Activated naive CD4-positive, alpha-beta T cell treated with anti-CD3 and anti-CD28 coated beads for 36 hours (primary cell): ENCODE measurements at places on chromosomes 5 and 9.

DNA sequence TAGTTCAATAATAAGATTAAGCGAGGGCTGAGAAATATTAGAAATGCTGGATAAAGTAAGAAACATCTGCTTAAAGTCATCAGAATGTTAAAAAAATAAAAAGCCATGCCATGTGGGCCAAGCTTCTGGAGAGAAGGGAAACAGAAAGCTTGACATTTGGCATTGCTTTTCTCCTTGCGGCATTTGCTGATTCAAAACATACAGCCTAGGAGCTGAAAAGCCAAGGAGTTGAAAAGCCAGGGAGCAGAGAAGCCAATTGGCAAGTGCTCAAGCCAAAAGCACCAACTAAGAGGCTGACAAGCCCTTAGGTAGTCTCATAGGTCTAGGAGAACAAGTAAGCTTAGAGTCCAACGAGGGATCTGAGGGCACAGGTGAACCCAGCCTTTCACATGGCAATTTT is 754.3 kb downstream of the TLE4 start:
- no peaks in the 10 kb centered on the region for H3K36me3 ChIP-seq
- H3K4me3 ChIP-seq: no peak overlapping the region
- no peaks in the 10 kb centered on the region for H3K27me3 ChIP-seq
- no peak overlapping the region for H3K27ac ChIP-seq

DNA sequence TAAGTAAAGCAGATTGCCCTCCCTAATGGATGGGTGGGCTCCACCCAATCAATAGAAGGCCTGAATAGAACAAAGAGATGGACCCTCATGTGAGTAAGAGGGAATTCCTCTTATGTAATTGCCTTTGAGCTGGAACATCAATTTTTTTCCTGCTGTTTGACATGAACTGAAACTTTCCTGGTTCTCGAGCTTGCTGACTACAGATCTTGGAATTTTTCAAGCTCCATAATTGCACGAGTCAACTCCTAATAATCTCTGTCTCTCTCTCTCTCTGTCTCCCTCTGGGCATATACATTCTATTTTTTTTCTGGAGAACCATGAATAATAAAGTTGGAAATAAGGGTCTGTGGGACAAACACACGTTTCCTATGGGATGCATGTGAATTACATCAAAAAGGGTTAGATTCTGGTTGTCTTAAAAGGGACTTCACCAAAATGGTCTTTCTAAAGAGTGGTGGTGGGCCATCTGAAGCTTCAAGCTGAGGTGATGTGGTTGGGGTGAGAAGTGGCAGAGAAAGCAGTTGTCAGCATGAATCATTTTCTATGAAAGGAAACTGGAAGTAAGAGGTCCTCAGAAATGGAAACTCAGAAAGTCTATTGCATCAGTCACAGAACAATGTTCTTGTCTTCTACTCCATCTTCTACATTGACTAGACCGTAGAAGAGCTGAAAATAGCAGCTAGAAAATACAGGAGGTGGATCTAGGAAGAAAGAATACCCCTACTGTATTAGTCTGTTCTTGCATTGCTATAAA is 47.0 kb upstream of the HOMER1 start:
- peak; percentile 62 for DNase-seq
- no peaks in the 10 kb centered on the region for H3K27me3 ChIP-seq
- H3K4me3 ChIP-seq: peak overlapping the region; percentile 4
- H3K4me1 ChIP-seq: peaks cover 40% of the 10 kb centered on the region

DNA sequence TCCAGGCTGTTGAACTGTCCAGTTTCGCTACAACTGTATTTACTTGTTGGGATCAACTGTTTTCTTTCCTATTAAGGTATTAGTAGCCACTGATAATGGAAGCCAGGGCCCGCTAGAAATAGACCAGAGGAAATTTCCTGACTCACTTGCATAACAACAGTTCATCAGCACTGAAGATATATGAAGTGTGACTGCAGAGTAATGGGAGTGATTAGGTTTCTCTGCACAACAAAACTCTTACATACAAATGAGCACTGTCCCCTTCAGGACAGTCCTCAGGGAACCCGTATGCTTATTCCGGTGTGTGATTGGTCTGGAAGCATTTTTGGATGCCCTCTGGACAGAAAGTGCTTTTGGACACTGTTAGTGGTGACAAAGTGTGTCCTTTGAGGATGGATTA is 55.3 kb downstream of the LIX1 start:
- no peaks in the 10 kb centered on the region for H3K36me3 ChIP-seq
- DNase-seq: no peak
- H3K27ac ChIP-seq: no peak overlapping the region
- H3K4me3 ChIP-seq: no peak overlapping the region
- no peaks in the 10 kb centered on the region for H3K27me3 ChIP-seq

DNA sequence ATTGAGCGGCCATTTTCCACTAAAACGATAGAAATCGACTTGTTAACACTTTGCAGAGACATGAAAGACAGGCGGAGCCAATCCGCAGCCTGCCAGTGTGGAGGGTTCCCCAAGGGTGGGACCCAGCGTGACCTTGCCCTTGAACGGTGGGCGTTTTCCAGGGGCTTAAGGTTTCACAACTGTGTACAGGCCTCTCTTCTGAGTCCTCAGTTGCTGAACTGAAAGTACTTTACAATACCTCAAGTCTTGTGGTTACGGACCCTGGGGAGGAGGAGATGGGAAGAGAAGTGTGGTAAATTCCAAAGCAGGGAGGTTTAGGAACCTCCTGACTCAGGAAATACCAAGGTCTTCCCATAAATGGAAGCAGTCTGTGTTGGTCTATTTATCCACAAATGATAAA is 68.2 kb upstream of the CKMT2 start:
- no peaks in the 10 kb centered on the region for H3K27me3 ChIP-seq
- no peak for DNase-seq
- H3K36me3 ChIP-seq: no peaks in the 10 kb centered on the region
- H3K4me3 ChIP-seq: no peak overlapping the region
- peaks cover 3% of the 10 kb centered on the region for H3K4me1 ChIP-seq

DNA sequence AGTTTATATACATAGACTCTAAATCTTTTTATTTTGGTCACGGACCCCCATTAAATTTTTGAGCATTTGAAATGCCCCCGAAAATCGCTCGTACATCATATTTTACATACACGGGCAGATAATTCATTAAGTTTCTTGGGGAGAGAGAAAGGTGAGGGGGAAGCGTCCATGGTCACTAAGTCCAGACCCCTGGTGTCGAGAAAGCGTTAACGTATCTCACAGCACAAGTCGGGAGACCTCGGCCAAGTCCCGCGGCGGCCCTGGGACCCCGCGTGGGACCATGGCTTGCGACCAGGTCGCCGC is 794 bp downstream of the PTBP3 start:
- H3K27ac ChIP-seq: peak overlapping the region; percentile 89
- no peak for DNase-seq
- peak overlapping the region; percentile 86 for H3K4me3 ChIP-seq
- H3K27me3 ChIP-seq: no peaks in the 10 kb centered on the region

GRCh38 chr9:126860077-126860756 is at the start of gene ZBTB34:
Gene ZBTB34 (plus strand): TSS chr9:126860639. CDS start chr9:126879400, 18,761 bp downstream.
- peaks cover 1% of the 10 kb centered on the region for H3K36me3 ChIP-seq
- H3K4me1 ChIP-seq: peaks cover 20% of the 10 kb centered on the region
- H3K4me3 ChIP-seq: peak within 1 kb of the TSS; percentile 81

DNA sequence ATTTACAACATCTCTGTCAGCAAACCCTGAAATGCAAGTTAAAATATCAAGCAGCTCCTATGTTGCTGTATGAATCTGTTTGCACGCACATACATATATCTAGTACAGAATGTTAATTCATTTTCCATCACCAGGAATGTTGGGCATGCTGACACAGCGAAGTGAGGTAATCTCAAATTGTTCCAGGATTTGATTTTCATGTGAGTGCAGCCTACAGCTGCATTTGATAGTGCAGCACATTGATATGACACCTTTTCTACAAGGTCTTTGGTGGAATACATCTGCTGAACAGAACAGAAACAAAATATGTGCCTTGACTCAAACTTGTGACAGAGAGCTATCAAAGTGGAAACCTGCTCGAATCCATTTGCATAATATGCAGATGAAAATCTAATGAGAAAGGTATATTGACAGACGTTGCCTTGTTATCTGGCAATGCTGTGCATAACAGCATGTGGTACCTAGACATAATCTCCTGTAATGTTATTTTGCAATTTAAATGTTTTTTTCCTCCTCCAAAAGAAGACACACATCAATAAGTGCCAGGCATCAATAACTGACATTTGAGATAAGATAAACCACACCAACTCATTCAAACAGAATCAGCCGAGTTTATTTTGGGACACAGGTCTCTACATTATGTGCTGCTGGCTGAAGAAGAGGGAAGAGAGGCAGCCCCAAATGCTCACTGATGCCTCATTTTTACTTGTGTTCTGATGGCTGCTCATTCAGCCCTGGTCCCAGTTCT is 512.2 kb downstream of the ZNF608 start:
- H3K27ac ChIP-seq: no peak overlapping the region
- H3K4me3 ChIP-seq: no peak overlapping the region
- H3K4me1 ChIP-seq: no peaks in the 10 kb centered on the region
- no peaks in the 10 kb centered on the region for H3K27me3 ChIP-seq
- DNase-seq: no peak

DNA sequence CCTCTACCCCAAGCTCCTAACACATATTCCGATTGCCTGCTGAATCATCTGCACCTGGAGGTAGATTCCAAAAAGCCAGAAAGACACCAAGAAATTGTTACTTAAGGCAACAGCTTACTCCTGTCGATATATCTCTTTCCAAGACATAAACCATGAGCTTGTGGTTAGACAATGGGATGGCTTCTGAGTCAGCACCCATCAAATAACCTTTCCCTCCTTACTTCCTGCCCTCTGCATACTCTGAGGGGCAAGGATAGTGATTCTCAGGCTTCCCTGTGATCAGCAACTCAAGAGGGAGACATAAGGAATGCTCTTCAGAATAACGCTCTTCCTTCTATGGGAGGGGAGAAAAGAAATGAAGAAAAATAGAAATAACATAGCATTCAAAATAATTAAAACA is 70.9 kb downstream of the TMEM215 start:
- H3K27ac ChIP-seq: no peak overlapping the region
- no peaks in the 10 kb centered on the region for H3K27me3 ChIP-seq
- no peaks in the 10 kb centered on the region for H3K4me1 ChIP-seq
- DNase-seq: no peak
- no peaks in the 10 kb centered on the region for H3K36me3 ChIP-seq

- H3K4me1 ChIP-seq: peaks cover 22% of the 10 kb centered on the region
- DNase-seq: no peak
- no peak overlapping the region for H3K27ac ChIP-seq
These were observed 3.0 kb downstream of the MLANA start for GRCh38 chr9:5893591-5894236.

DNA sequence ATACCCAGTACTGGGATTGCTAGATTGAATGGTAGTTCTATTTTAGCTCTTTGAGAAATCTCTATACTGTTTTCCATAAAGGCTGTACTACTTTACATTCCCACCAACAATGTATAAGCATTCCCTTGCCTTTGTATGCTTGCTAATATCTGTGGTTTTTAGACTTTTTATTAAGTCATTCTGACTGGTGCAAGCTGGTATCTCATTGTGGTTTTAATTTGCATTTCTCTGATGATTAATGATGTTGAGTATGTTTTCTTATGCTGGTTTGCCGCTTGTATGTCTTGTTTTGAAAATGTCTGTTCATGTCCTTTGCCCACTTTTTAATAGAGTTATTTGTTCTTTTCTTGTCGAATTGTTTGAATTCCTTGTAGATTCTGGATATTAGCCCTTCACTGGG is 512.7 kb upstream of the PAPPA start:
- H3K27me3 ChIP-seq: peaks cover 2% of the 10 kb centered on the region
- H3K36me3 ChIP-seq: no peaks in the 10 kb centered on the region
- H3K4me3 ChIP-seq: no peak overlapping the region
- H3K27ac ChIP-seq: no peak overlapping the region
- no peaks in the 10 kb centered on the region for H3K4me1 ChIP-seq

GRCh38 chr5:170254056-170254455 is 21.3 kb downstream of the C5orf58 start:
- peak overlapping the region; percentile 83 for H3K27ac ChIP-seq
- H3K4me1 ChIP-seq: peaks cover 62% of the 10 kb centered on the region
- peaks cover 84% of the 10 kb centered on the region for H3K36me3 ChIP-seq
- no peak overlapping the region for H3K4me3 ChIP-seq
- DNase-seq: peak; percentile 86
- no peaks in the 10 kb centered on the region for H3K27me3 ChIP-seq

DNA sequence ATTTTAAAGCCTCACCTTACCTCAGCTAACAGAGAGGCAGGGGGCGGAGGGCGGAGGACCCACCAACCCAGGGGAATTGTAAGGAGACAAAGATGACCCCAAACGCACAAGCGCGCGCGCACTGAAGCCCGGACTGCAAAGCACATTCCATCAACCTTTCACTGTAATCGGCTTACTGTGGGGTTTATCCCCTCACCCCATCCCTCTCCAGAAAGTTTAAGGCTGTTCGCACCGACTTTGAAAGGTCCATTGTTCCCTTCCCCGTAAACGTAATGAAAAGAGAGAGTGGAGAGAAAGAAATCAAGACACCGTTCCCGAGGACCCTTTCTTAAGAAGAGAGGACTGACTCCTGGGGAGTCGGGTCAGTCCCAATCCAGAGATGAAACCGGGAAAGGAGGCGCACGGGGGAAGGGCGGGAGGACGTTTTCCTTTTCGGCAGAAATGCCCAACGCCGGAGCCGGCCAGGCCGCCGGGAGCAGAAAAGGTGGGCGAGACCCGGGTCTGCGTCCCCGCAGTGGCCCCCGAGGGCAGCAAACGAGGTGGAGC is 464 bp downstream of the CEMIP2 start:
- H3K4me1 ChIP-seq: peaks cover 43% of the 10 kb centered on the region
- peak overlapping the region; percentile 86 for H3K4me3 ChIP-seq
- H3K27ac ChIP-seq: peak overlapping the region; percentile 91
- peak; percentile 21 for DNase-seq
- H3K36me3 ChIP-seq: peaks cover 7% of the 10 kb centered on the region

DNA sequence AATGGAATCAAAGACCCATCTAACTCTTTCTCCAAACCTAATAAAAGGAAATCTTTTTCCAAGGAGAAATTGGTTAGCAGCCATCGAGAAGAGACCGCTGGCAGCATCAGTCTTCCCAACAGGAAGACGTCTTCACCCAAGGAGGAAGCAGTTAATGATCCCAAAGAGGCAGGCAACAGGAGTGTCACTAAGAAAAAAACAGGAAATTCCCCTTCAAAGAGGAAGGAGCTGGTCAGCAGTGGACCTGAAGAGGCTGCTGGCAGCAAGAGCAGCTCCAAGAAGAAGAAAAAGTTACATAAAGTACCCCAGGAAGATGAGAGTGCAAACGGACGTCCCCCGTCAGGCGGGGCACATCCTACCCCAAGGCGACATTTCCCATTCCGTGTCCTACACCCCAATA is 143.7 kb downstream of the ELAVL2 start:
- peaks cover 2% of the 10 kb centered on the region for H3K27me3 ChIP-seq
- H3K27ac ChIP-seq: no peak overlapping the region
- no peaks in the 10 kb centered on the region for H3K36me3 ChIP-seq
- no peak overlapping the region for H3K4me3 ChIP-seq
- DNase-seq: no peak
